ENCODE measurements at places on chromosomes 12 and 14.
A peak's percentile ranks its signal among the peaks of the same experiment; 100 is the strongest.

DNA sequence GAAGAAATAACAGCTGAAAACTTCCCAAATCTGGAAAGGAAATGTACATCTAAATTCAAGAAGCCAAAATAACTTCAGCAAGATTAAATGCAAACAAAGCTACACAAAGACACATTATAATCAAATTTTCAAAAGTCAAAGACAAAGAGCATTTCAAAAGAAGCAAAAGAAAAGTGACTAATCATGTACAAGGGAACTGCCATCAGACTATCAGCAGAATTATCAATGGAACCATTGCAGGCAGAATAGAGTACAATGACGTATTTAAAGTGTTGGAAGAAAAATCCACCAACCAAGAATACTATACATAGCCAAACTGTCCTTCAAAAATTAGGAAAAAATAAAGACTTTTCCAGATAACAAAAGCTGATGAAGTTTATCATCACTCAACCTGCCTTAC is 147.5 kb downstream of the NELL2 start:
- DNase-seq = no peak

DNA sequence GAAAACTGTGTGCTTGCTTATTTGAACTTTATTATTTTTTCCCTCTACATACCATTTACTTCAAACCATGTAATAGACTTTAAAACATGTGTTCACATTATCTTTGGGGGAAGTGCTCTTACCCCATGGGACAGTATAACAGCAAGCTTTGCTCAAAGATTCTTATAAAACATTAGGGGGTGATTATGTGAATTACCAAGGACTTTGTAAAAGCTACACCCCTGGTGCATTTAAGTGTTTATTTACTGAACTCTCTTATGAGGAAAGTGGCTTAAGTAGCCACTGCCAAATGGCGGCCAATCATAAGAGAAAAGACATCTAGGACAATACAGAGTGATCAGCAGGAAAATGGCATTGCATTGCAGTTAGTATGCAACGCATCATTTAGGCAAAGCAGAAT is 70.3 kb downstream of the CAPZA3 start:
- DNase-seq = no peak

GRCh38 chr12:70070494-70071007 is 172.7 kb upstream of the CNOT2 start:
- DNase-seq = no peak

GRCh38 chr14:103552011-103552845 is 10.2 kb downstream of the BAG5 start:
- no peak for DNase-seq

DNA sequence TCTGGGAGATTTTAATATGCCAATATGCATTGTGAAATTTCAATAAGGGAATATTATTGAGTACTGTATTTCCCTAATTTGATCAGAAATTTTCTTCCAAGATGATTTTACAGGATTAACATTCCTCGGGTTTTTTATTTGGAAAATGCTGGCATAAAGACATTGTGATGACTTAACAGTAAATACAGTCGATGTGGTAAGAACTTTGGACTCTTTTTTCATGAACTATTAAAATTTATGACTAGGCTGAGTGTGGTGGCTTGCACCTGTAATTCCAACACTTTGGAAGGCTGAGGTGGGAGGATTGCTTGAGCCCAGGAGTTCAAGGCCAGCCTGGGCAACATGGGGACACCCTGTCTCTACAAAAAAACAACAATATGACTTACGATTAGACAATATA is 197.1 kb upstream of the RASSF8 start:
- no peak for DNase-seq

- peak; percentile 39 for DNase-seq
Measured at GRCh38 chr12:47277972-47278448, 198.3 kb upstream of the AMIGO2 start.

GRCh38 chr12:25433581-25434325 is 119.3 kb downstream of the LMNTD1 start:
- DNase-seq = no peak

DNA sequence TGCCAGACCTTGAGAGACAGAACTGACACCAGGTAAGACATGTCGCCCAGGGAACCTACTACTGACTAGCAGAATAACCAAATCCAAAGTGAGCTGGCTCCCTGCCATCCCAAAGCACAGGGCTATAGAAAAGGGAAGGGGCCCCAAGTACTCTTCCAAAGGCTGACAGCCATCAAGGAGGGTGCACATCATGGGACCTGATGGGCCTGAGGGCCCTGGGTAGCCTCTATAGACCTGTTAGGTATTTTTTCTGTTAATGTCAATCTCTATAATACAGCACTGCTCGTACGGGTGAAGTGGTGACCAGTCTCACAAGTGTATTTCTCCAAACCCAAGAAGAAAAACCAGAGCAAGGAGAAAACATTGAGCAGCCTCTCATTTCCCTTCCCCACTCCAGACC is 171.6 kb downstream of the ITPR2 start:
- no peak for DNase-seq

GRCh38 chr12:103986829-103987228 is 21.2 kb downstream of the TDG start:
- DNase-seq = no peak

DNA sequence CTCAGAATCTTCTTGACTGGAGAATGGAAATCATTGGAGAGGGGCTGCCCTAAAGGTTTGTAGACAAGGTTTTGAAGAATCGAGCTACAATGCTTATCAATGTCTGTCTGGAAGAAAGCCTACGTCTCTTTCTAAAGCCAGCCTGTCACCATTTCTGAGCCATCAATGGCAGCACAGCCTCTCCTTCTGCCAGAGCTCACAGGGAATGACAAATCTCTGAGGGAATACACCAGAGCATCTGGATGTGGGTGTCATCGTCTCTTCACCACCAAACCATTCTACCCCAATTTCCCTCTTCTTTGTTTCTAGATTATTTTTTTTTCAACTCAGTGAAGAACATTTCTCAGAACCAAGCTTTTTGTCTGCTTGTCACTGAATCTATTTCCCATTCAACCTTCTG is 349.7 kb downstream of the EMP1 start:
- DNase-seq = no peak

DNA sequence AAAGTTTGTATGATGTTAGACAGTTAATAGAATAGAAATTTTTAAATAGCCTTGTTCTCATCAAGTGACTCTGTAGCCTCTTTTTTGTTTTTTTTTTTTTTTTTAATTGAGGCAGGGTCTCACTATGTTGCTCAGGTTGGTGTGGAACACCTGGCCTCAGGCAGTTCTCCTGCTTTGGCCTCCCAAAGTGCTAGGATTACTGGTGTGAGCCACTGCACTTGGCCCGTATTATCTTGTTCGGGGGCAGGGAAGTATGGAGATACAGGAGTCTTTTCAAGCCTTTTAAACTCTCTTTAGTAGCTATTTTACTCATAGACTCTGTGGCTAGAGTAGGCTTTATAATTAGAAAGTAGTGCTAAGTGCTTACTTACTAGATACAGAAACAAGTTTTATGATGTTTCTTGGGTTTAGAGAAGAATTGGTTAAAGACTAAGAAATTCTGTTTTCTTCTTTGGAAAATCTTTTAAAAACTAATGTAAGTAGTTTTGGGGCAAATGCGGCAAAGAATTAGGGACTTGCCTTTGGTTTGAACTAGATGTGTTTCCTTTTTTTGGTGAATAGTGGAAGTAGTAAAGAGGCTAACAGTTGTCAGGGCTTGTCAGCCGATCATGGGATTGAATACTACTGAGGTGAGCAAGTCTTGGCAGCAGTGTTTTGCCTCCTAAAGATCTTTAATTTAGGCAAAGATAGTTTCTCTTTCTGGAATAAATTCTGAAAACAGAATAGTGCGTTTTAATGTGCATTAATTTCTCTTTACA is 31.3 kb downstream of the FBXO34 start:
- no peak for DNase-seq

- DNase-seq = no peak
Measured at GRCh38 chr12:65607401-65607841, 216.9 kb upstream of the HMGA2 start.

- no peak for DNase-seq
Measured at GRCh38 chr14:89096946-89097345, 272.5 kb downstream of the TTC8 start.

DNA sequence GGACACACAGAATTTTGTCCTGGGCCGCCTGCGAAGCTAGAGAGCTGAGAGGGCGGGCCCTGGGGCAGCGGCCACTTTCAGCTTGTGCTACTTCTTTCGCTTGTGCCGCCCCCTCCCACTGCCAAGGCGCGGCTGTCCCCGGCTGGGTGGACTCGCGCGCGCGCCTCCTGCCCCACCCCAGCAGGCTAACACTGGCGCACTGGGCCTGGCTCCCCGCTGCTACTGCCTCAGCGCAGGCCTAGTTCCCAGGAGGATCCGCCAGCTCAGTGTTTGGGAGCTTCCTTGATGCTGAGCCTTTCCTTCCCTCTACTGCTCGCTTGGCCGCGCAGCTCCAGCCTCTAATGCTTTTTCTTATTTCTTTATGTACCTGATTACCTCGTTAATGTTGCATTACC is 27.4 kb upstream of the METAP2 start:
- no peak for DNase-seq

GRCh38 chr12:56119361-56119796 is 1.3 kb downstream of the ZC3H10 start:
- peak; percentile 59 for DNase-seq

DNA sequence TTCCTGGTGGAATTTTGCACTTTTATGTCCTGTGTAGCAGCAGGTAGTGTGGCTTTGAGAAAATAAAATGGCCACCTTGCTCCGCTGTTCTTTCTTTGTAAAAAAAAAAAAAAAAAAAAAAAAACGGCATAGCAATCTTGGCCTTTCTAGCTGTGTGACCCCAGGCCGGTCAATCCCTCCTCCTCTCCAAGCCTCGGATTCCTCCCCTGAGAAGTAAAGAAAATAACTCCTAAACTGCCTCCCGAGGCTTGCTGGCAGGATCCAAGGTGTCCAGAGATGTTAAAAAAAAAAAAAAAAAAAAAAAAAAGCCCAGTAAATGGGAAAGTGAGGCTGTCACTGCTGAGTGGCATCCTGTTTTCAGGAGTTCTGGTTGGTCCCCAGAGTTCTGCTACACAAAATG is 23.9 kb upstream of the MAP1LC3B2 start:
- DNase-seq = no peak

- DNase-seq = no peak
Measured at GRCh38 chr12:59075968-59076490, 155.7 kb upstream of the LRIG3 start.

- DNase-seq = no peak
Measured at GRCh38 chr12:4120316-4120917, 153.1 kb upstream of the CCND2 start.

DNA sequence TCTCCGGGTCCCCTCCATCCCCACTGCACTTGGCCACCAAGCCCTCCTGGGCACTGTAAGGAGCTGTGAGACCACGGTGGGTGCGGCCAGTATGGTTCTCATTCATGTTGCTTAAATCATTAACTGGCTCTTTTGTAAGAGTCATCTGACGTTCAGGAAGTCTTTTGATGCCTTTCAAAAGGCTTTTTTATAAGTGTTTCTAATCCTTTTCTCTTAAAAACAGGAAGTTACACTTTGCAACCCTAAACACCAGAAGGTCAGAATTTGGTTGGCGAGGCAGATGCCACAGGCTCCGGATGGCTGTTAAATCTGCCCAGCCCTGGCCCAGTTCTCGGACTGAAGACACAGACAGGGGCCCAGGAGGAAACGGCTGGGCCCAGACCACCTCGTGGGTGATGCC is 26.1 kb upstream of the DIO3 start:
- no peak for DNase-seq

- DNase-seq = no peak
Measured at GRCh38 chr12:59149995-59150642, 229.8 kb upstream of the LRIG3 start.

GRCh38 chr12:63841571-63841970 is 2.9 kb upstream of the SRGAP1 start:
- no peak for DNase-seq

- no peak for DNase-seq
Measured at GRCh38 chr12:94604366-94604698, 46.0 kb downstream of the TMCC3 start.

GRCh38 chr14:67077921-67078320 is 111.3 kb upstream of the GARIN2 start:
- DNase-seq = no peak

- DNase-seq = no peak
Measured at GRCh38 chr14:54259821-54260220, 137.0 kb upstream of the CDKN3 start.

- peak; percentile 82 for DNase-seq
Measured at GRCh38 chr14:76977793-76978720, 50.5 kb downstream of the IRF2BPL start.

DNA sequence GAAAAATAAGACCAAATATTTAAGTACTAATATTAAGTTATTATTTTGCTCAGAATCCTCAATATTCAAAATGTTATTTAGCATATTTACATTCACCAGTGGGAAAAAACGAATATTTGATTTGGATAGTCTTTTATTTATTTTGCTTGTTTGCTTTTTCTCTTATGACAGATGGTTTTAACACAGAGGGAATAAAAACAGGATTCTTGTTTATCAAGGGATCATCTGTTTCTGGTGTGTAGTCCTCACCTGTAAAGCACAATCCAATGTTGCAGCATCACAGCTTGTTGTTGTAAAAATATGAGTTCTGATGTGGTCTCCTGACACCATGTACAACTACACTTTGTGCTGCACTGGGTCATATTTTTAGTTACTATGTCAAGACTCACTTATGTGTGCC is 103.9 kb downstream of the AVPR1A start:
- no peak for DNase-seq

GRCh38 chr14:33567731-33568130 is 383.1 kb downstream of the EGLN3 start:
- DNase-seq = no peak

- DNase-seq = no peak
Measured at GRCh38 chr12:53996240-53997203, 3.4 kb upstream of the HOXC9 start.

- no peak for DNase-seq
Measured at GRCh38 chr12:9827209-9827888, at the start of gene KLRF1. Gene KLRF1, plus strand, starts transcription at chr12:9827481. Its CDS starts 64 bp downstream, at chr12:9827545.

All from activated CD4-positive, alpha-beta T cell treated with anti-CD3 and anti-CD28 coated beads, Interleukin-2, amount 50 U/mL, for 48 hours (primary cell).